ENCODE measurements at places on chromosomes 11 and 22.
A peak's percentile ranks its signal among the peaks of the same experiment; 100 is the strongest.

DNA sequence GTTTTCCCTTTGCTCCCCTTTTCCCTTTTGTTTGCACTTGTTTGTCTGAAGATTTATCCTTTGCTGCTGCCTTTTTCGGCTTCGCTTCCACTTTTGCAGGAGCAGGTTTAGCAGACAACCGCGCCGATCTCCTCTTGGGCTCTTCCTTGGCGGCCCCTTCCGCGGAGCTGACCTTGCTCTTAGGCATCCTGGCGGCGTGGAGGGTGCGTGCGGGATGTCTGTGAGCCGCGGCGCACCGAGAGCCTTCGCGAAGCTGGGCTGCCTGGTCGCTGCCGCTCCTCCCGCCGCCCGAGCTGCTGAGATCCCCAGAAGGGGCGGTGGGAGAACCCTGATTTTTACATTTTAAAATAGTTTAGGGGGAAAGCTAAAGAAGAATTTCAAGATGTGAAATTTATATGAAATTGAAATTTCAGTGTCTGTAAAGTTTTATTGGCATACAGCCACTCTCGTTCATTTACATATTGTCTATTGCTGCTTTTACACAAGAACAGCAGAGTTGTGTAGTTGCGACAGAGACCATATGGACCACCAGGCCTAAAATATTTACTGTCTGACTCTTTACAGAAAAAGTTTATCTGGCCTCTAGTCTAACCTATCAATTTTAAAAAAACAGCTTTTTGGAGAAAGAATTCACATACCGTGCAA is 105.2 kb upstream of the RRM1 start:
- no peak for DNase-seq

- DNase-seq = no peak
Observed at GRCh38 chr11:26608507-26609146, 36.6 kb upstream of the MUC15 start.

GRCh38 chr22:36144886-36145541 is 15.5 kb downstream of the APOL3 start:
- DNase-seq = no peak

GRCh38 chr11:6563121-6563619 is 40.2 kb downstream of the RRP8 start:
- DNase-seq = no peak

- no peak for DNase-seq
Observed at GRCh38 chr22:20421507-20421874, 16.1 kb downstream of the SCARF2 start.

DNA sequence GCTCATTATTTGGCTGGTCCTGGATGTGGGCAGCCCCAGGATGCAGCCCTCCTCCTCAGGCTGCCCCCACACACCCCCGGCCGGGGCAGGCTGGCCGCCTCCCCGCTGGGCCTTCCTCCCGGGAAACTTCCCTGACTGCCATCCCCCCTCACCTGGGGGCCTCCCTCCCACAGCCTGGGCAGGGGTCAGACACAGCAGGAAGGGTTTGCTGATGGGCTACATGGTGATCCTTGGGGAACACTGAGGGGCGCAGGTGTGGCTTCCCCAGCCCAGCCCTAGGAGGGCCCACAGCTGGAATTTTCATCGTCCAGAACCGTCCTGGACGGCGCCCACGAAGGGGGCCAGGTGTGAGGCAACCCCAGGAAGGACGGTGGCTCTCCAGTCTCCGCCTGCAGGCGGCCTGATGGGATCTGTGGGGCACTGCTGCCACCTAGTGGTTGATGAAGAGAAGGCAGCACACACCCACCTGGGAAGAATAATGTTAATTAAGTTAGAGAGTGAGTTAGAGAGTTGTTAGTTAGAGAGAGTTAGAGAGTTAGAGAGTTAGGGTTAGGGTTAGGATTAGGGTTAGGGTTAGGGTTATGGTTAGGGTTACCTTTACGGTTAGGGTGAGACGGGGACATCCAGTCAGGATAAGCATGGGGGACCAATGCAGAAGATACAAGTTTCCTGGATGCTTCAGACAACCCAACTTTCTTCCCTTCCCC is 75.9 kb upstream of the PRR5 start:
- peak; percentile 46 for DNase-seq

- DNase-seq = no peak
Observed at GRCh38 chr11:13135385-13136271, 126.5 kb downstream of the RASSF10 start.

- no peak for DNase-seq
Observed at GRCh38 chr11:131118247-131118646, 202.0 kb upstream of the SNX19 start.

- no peak for DNase-seq
Observed at GRCh38 chr11:72939031-72939430, 124.8 kb downstream of the ATG16L2 start.

DNA sequence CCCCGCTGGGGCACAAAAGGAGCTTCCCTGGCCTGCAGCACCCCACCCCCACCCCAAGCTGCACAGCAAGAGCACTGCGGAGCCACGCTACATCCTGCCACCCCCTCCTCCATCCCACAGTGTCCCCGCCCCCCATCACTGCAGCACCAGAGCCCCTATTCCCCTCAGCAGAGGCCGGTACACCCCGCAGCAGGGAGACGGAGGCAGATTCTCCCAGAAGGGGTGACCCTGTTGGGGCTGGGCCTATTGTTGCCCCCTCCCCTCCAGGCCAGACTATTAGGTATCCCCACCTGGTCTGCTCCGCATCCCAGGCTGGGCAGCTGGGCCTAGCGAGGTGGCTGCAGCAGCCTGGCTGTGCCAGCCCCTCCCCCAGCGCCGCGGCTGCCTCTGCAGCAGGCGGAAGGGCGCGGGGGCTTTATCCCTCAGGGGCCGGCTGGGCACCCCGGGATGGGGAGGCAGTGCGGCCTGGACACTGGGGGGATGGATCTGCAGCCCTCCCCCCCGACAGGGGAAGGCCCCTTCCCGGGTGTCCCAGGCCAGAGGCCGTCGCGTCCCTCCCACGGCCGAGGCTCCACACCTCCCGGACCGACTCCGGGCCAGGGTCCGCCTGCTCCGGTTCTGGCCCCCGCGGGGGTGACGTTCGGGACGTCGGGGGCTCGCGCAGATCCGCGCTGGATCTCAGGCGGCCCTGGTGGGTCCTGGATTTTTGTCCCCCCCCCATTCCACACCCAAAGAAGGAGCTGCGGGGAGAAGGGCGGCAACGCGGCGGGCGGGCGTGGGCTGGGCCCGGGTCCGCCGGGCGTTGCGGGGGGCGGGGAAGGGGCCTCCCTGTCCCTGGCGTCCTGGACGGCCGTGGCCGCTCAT is 943 bp downstream of the DUSP8 start:
- DNase-seq = no peak

DNA sequence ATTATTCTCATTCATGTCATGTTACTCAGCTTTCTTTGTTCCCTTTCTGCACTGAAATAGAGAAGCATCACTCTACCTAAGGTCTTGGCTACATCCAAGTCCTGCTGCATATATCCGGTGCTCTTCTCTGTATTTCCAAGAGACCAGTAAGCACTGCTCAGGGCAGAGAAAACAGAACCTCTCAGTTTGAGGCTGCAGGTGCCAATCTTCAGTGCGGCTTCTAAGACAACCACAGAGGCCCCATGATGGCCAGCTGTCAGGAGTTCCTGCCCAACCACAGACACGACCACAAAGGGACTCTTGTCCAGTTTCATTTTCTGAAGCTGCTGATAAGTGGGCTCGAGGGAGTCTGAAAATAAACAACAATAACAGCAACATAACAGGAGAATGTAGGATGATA is 378.4 kb upstream of the PITPNB start:
- no peak for DNase-seq

GRCh38 chr11:95682552-95682951 is 107.0 kb downstream of the FAM76B start:
- no peak for DNase-seq

DNA sequence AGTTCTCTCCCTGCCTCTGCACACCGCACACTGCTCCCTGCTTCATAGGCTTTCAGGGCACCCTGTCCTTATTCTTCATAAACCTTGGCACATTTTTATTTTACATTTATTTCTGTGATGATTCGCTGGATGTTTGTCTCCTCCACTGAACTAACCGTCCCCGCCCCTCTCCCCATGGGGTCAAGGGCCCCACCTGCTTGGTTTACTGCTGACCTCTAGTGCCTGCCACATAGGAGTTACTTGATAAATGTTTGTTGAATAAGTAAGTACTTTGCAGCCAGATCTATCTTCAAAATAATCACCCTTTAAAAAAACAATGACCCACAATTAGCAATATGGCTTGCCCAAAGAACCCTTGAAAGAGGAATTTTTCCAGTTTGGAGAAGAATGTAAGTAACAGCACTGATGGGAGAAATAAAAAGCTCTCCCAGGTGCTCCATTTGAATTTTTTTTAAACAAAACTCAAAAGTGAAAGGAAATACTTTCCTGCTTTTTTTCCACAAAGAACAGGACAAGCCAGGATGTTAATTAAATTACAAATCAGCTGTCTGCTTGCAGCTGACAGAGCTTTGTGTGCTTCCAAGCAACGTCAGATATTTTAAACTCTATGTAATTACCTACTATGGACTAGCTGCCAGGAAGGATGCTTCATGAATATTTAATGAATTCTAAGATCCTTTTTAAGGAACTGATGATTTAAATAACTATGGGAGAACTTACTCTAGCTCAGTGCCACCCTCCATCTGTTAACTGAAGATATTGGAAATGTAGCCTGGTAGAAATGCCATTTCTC is 1083.6 kb downstream of the DLG2 start:
- no peak for DNase-seq

GRCh38 chr22:38694940-38695339 is 5.8 kb downstream of the JOSD1 start:
- no peak for DNase-seq

DNA sequence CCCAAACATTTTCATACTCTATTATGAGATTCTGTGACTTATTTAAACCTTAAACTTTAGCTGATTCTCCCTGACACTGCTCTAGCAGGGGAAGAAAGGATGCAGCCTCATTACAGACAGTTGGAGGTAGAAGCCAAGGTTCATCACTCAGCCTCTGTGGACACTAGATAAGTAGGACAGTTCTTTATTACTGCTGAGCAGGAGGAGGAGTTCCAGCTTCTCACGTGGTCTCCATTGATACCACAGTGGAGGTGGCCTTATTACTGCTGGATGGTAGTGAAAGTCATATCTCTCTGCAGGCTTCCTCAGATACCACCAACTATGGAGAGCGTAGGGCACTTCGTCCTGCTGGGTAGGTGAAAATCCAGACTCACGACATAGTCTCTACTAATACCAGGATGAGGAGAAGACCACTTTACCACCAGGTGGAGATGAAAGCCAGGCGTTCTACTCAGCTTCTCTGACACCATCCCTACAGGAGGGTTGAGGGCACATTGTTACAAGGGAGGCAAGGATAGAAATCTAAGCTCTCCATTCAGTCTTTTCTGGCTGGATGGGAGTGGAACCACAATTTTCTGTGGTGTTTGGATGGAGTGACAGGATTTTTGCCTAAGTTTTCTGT is 13.1 kb upstream of the ANGPTL5 start:
- DNase-seq = no peak

GRCh38 chr11:93490996-93491618 is 52.1 kb downstream of the SMCO4 start:
- DNase-seq = no peak

DNA sequence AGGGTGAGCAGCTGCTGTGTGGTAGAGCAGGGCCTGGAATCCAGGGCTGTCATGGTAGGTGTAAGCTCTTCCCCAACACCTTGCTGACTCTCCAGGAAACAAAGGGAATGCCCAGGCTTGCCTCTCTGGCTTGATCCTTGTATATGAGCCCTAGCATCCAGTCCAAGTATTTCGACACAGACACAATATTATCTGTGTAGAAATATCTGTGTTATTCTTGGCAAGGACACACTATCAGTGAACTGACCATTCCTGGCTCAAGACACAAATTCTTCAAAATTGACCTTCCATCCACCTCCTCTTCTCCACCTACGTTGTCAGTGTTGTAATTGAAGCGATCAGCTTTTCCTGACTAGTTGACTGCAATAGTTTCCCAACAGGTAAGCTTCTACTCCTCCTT is 312.0 kb upstream of the NARS2 start:
- no peak for DNase-seq

GRCh38 chr22:32721328-32722180 is 80.0 kb upstream of the TIMP3 start:
- DNase-seq = no peak

GRCh38 chr11:110878513-110878912 is 166.3 kb upstream of the ARHGAP20 start:
- DNase-seq = no peak

DNA sequence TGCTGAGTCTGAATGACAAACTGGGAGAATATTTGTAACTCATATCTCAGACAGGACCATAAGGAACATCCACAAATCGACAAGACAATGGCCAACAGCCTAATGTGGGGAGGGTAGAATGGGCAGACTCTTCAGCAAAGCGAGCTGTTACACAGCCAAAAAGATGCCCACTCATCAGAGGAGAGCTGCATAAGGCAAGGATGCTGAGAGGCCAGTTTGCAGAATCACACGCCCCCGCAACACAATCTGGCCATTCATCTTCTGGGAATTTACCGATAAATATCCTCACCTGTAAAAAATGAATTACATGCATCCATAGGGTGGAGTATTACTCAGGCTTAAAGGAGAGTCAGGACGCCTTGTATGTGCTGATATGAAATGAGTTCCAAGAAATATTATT is 57.5 kb upstream of the SLC22A12 start:
- no peak for DNase-seq

- DNase-seq = no peak
Observed at GRCh38 chr22:19406281-19406811, 25.2 kb downstream of the HIRA start.

- no peak for DNase-seq
Observed at GRCh38 chr11:4697585-4697984, at the start of gene OR51E2. Gene OR51E2 (minus strand): TSS chr11:4697853. CDS start chr11:4682711, 15,142 bp downstream.

GRCh38 chr11:87150936-87151335 is 113.2 kb downstream of the TMEM135 start:
- no peak for DNase-seq

- DNase-seq = no peak
Observed at GRCh38 chr11:112082729-112083128, 3.8 kb downstream of the TIMM8B start.

DNA sequence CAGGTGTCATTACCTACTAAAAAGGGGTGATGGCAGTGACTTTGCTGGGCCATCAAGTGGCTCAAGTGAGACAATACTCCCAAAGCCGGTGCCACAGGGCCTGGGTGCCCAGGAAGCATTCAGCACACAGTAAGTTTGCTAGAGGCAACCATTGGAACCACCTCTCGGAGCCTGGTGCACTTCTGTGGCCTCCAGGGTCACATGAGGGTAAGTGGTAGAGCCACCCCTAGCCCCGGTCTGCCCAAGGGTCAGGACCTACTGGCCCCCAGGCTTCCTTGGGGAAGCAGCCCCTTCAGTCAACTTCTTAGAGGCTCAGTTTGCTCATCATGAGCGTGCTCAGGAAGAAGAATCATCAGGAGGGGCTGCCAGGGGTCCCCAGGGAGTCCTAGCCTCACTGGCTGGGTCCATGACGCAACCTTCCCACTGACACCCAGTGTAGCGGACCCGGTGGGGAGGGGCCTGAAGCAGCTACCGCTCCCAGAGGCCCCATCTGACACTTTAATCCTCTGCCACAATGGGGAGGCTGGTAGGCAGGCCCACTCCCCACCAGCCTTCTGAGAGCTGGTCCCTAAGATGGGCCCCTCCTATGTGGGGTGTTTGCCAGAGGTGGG is 17.5 kb upstream of the RASL10A start:
- DNase-seq = no peak

GRCh38 chr11:99932684-99933083 is 754.4 kb upstream of the ARHGAP42 start:
- DNase-seq = no peak

- no peak for DNase-seq
Observed at GRCh38 chr22:26768952-26769351, 111.6 kb downstream of the MIAT start.

GRCh38 chr11:33936725-33937604 is 45.1 kb upstream of the LMO2 start:
- no peak for DNase-seq

GRCh38 chr11:122821169-122821568 is 17.1 kb upstream of the CRTAM start:
- no peak for DNase-seq
